ENCODE measurements at places on chromosomes 11 and 22.
A peak's percentile ranks its signal among the peaks of the same experiment; 100 is the strongest.

DNA sequence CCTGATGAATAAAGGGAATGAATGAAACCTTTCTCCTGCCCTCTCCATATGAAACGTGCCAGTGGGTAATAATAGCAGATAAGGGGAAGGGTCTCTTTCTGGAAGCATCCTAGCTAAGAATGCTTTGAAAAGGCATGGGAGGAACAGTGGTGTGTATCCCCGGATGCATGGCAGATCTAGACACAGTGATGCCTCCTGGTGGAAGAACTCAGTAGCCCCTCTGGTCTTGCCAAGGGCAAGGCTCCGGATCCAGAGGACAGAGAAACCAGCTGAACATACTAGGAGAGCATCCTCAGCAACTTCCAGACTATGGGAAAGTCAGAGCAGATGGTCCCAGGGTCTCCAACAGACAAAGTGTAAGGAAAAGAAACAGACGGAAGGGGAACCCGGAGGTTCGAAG, 6.4 kb downstream of the BAIAP2L2 start:
- DNase-seq: no peak

- DNase-seq: no peak
Measured at GRCh38 chr11:63621071-63621470, 6.8 kb upstream of the PLAAT3 start.

GRCh38 chr22:26360169-26360885, 68.7 kb upstream of the ASPHD2 start:
- DNase-seq: peak; percentile 22

GRCh38 chr11:113623114-113623513, 83.0 kb downstream of the TMPRSS5 start:
- no peak for DNase-seq

GRCh38 chr11:77111277-77111676, 8.6 kb downstream of the OMP start:
- no peak for DNase-seq

DNA sequence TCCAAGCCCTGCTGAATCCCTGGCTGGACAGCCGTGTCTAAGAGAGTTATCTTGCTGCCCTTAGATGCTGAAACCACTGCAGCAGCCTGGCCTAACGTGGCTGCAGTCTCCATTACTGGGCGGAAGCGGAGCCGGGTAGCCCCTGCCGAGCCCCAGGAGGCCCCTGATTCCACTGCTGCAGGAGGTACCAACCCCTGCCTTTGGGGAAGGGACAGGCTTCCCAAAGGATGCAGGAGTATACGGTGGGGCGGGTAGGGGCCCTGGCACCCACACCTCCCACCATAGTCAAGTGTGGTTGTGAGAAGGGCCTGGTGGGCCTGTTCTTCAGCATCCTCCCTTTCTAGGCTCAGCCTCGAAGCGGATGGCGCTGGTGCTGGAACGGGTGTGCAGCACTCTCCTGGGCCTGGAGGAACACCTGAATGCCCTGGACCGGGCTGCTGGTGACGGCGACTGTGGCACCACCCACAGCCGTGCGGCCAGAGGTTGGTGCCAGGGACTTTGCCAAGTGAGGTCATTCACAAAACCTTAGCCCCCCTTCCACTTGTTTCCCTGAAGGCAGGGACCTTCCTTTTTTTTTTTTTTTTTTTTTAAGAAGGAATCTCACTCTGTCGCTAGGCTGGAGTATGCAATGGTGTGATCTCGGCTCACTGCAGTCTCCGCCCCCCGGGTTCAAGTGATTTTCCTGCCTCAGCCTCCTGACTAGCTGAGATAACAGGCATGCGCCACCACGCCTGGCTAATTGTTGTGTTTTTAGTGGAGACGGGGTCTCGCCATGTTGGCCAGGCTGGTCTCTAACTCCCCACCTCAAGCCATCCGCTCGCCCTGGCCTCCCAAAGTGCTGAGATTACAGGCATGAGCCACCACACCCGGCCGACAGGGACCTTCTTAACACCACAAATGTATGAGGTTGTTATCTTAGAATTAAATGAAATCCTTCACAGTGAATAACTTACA, 11.0 kb downstream of the TKFC start:
- DNase-seq: no peak

DNA sequence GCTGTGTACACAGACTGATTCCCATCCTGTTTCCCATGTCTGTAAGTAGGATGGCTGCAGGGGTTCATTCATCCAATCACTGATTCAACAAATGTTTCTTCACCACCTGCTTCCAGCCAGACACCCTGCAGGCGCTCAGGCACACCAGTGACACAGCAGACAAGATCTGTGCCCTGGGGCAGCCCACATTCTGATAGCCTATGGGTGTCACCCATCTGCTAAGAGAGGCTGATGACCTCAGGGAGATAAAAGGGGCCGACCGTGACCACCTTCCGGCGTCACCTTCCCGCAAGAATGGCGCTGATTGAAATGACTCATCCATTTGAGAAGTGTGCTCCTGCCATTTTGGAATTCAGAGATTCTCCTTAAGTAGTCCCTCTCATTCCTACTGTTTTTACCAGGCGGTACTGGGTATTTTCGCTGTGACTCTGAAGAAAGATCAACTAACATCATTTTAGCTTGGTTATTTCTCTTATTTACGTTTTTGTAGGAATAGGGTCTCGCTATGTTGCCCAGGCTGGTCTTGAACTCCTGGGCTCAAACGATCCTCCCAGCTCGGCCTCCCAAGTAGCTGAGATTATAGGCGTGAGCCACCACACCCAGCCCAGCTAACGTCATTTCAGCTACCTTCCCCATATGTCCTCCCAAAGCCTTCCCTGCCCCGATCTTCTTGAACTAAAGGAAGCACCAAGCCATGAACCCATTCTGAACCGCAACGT, 73.2 kb upstream of the BID start:
- no peak for DNase-seq

GRCh38 chr11:20178976-20179375, 18.7 kb upstream of the DBX1 start:
- no peak for DNase-seq

DNA sequence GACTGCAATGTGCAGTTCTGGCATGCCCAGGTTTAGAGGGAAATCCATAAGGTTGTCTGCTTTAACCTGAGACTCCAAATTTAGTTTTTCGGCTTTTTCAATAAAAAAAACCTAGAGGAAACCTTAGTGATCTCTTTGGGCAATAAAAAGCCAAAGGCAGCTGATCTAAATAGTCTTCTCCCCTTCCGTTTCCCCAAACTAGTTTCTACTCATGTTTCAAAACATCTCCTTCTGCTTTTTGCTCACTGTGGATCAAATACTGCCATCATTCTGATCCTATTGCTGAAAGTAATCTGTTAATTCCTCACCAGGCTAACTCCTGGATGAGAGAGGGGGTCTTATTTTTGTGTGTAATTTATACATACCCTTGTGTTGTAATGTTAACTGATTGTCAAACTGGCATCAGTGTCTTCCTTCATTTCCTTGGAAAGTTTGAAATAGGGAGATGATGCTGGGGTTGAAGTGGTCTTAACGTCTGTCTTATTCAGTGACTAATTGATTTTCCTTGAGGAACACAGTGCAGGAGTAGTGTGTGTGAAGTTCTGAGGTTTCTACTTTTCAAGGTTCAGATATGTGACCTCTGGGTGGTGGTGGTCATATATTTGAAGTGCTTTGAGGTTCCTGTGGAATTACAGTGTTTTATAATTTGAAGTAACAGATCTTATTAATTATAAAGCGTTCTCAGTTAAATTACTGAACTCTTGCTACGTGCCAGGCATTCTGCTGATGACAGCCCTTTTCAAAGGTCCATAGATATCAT, 55.0 kb downstream of the ARHGAP42 start:
- DNase-seq: no peak

DNA sequence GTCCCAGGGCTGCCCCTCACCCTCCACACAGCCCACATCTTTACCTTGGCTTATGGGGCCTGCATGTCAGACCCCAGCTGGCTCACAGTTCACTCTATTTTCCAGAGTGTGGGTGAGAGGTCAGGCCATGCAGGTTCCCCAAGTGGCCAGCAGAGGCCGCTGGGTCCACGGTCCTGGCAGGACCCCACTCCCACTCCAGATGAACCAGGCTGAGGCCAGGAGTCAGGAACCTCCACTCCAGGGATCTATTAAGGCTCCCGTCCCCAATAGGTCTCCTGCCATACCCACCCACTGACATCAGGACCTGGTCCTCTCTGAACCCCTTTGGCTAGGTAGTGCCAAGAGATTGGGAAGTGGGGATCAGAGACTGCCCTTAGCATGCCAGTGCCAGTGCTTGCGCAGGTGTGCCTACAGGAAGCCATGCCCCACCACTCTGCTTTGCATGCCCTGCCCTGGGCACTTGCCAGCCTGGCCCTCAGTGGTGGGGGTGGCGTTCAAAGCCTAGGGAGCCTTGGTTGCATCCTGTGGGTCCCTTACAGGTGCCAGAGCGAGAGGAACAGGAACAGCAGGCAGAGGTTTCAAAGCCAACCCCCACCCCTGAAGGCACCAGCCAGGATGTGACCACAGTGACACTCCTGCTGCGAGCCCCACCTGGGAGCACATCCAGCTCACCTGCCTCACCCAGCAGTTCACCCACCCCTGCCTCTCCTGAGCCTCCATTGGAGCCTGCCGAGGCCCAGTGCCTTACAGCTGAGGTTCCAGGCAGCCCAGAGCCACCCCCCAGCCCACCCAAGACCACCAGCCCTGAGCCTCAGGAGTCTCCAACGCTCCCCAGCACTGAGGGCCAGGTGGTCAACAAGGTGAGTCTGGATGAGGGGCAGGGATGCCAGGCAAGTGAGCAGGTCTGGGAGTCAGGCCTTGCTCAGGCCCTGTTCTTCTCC, 8.3 kb downstream of the SMTN start:
- no peak for DNase-seq

DNA sequence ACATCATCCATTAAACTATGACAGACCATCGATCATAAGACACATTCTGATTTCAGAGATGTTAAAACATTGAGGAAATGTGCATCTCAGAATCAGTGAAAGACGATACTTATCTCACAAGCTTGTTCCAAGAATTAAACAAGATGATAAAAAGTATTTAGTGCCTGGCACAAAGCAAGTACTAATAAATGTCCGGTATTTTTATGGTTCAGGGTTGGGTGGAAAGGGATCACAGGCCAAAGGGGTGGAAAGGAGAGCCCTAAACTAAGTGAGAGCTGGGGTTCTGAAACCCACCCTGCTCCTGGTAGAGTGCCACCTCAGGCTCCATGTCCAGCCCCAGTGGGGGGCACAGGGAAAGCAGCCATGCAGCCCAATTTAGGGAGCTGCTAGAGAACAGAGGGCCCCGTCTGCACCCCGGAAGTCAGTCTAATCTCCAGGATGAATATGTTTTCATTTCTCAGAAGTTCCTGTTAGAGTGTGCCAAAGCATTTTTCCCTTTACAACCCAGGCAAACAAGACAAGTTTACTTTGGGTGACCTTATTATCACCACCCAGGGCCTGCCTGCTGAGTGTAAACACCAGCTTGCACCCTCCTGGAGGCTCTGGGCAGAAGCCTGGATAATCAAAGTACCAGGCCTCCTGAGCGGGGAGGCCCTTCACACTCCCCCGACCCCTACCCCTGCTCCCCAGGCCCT, 3.8 kb upstream of the CREB3L1 start:
- DNase-seq: no peak

GRCh38 chr22:48258064-48258701, 1495.7 kb downstream of the TBC1D22A start:
- no peak for DNase-seq

GRCh38 chr11:124751391-124751740, 689 bp downstream of the VSIG2 start:
- no peak for DNase-seq

GRCh38 chr11:111945198-111945597, 8.1 kb downstream of the DIXDC1 start:
- no peak for DNase-seq

GRCh38 chr11:6565988-6566703, 37.3 kb downstream of the RRP8 start:
- no peak for DNase-seq

DNA sequence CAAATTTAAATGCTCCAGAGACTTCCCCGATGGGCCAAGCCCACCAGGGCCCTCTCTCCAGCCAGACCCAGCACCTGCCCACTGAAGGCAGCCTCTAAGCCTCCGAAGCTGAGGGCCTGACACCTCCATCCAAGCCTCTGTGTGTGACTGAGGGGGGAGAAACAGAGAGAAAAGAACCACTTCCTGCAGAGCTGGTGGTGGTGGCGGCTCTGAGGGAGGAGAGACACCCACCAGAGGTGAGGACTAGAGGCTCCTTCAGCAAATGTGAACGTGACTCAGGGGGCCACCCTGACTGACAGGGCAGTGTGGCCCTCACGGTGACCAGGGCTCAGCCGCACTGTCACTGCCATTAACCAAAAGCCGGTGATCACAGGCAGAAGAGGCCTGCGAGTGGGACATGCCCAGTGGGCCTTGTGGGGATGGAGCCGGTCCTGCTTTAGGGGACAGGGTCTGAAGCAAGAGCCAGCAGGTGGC, 31.0 kb upstream of the CD5 start:
- DNase-seq: no peak

DNA sequence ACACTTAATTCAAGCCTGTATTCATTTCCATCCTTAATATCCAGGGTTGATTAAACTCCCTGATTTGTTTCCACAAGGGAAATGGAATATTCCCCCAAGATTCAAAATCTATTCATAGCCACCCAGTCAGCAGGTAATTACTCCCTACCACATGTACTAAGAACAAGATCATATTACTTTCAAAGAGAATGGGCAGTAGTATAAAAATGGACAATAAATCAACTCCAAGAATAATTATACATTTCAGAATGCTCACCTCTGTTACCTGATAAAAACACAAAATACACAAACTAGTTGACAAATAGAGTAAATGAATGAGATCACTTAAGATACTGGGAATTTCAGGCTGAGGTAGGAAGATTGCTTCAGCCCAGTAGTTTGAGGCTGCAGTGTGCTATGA, 8.5 kb upstream of the FEZ1 start:
- DNase-seq: no peak

- no peak for DNase-seq
Measured at GRCh38 chr11:43772733-43773132, 92.2 kb downstream of the HSD17B12 start.

- DNase-seq: no peak
Measured at GRCh38 chr22:33896154-33896553, 24.1 kb downstream of the LARGE1 start.

GRCh38 chr22:25875461-25875860, 133.5 kb downstream of the MYO18B start:
- DNase-seq: no peak

DNA sequence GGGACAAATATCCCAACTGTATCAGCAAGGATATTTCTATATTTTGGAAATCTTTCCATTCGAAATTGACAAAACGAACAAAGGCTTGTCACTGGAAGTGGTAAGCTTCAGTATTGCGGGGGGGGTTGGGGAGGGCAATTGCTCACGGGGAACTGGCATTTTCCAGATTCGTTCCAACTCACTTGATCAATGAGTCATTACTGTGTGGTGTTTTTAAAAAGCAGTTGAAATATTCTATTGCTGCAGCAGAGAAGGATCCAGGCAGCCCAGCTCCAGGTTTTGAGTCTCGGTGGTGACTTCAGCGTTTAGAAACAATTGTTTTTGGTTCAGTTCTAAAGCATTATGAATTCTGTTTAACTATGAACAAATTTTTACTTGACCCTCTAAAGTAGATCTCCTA, 33.8 kb upstream of the FBLN1 start:
- DNase-seq: no peak

- no peak for DNase-seq
Measured at GRCh38 chr11:113131036-113131775, 170.0 kb downstream of the NCAM1 start.

Data from stimulated activated CD8-positive, alpha-beta memory T cell treated with anti-CD3 and anti-CD28 coated beads, Interleukin-4, amount 100 ng/mL, for 4 hours (primary cell).